A549 treated with CpdA at 1 μM for 4 hours (cell line): ENCODE measurements at places on chromosomes 3 and 15. TPM values are rescaled to one million over a fixed set of nuclear protein-coding genes. Genes with fewer than 3 reads are reported as not detected.

PDCD7 gene
- 25.7 to 29.9 TPM (median 26.4 TPM) in 5 replicates for total RNA-seq

PLA2G4B gene
- 1.4 to 3.3 TPM (median 1.8 TPM) in 5 replicates for total RNA-seq

ZNF662 gene
- not detected in 5 replicates for total RNA-seq

BLM gene
- total RNA-seq = 10.9 to 14.5 TPM (median 12.9 TPM) in 5 replicates

CTXND1 gene
- 0.01 TPM in 1 of 5 replicates, not detected in the others for total RNA-seq

GNAI2 gene
- 33.5 to 45.0 TPM (median 41.8 TPM) in 5 replicates for total RNA-seq

NEK11 gene
- total RNA-seq = 3.6 to 4.7 TPM (median 3.7 TPM) in 5 replicates

ST3GAL6 gene
- total RNA-seq = 0.60 to 1.9 TPM (median 0.91 TPM) in 5 replicates

ACP3 gene
- total RNA-seq = 0.09 TPM in 1 of 5 replicates, not detected in the others

WDR93 gene
- 0.06 to 0.28 TPM (median 0.21 TPM) in 4 of 5 replicates, not detected in the other for total RNA-seq

DUOXA2 gene
- not detected in 5 replicates for total RNA-seq

SPESP1 gene
- total RNA-seq = not detected in 5 replicates

ASTE1 gene
- total RNA-seq = 3.6 to 5.0 TPM (median 4.1 TPM) in 5 replicates

ACVR2B gene
- 2.2 to 3.2 TPM (median 2.7 TPM) in 5 replicates for total RNA-seq

TMEM108 gene
- not detected in 5 replicates for total RNA-seq

VGLL3 gene
- total RNA-seq = 4.1 to 10.3 TPM (median 6.8 TPM) in 5 replicates
